Neural progenitor cell (in vitro differentiated cells): ENCODE measurements at places on chromosomes 6 and 20. TPM values are rescaled to one million over a fixed set of nuclear protein-coding genes. Genes with fewer than 3 reads are reported as not detected.

Gene CUTA
- 118 and 186 TPM in 2 replicates for total RNA-seq

Gene RWDD2A
- 6.9 and 8.5 TPM in 2 replicates for total RNA-seq

Gene SLC22A7
- total RNA-seq, result not detected in 2 replicates

Gene LINC00237
- total RNA-seq, result not detected in 2 replicates

Gene NKX2-2
- total RNA-seq, result not detected in 2 replicates

Gene SLC44A4
- 0.32 and 0.93 TPM in 2 replicates for total RNA-seq

Gene SALL4
- total RNA-seq, result 219 and 274 TPM in 2 replicates

Gene HLA-G
- total RNA-seq, result not detected in 2 replicates

Gene EDN1
- 0.93 and 2.9 TPM in 2 replicates for total RNA-seq

Gene VNN1
- total RNA-seq, result not detected in 2 replicates

Gene SEL1L2
- total RNA-seq, result 0.77 and 2.5 TPM in 2 replicates

Gene PI16
- total RNA-seq, result 0.06 TPM in 1 of 2 replicates, not detected in the other
